ENCODE measurements at places on chromosomes 6 and 20. TPM values are rescaled to one million over a fixed set of nuclear protein-coding genes. Genes with fewer than 3 reads are reported as not detected.
A peak's percentile ranks its signal among the peaks of the same experiment; 100 is the strongest.

DNA sequence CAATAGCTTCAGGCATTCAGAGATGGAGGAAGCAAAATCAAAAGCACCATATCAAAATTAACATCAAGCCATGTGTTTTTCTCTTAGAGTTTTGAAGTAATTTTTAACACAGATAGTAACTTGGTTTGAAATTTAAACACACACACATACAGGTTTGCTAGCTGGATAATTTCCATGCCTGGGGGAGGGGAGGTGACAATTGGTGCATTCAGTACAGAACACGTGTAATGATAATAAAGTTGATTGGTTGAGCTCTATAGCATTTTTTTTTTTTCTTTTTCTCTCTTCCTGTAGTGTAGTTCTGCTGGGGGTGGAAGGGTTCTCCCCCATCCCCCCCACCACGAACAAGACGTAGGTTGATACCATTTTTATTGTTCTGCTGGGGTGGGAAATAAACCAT is 564.8 kb downstream of the LMBRD1 start:
- no peak for DNase-seq

GRCh38 chr6:45807311-45808041 is 208.2 kb downstream of the CLIC5 start:
- no peak for DNase-seq

DNA sequence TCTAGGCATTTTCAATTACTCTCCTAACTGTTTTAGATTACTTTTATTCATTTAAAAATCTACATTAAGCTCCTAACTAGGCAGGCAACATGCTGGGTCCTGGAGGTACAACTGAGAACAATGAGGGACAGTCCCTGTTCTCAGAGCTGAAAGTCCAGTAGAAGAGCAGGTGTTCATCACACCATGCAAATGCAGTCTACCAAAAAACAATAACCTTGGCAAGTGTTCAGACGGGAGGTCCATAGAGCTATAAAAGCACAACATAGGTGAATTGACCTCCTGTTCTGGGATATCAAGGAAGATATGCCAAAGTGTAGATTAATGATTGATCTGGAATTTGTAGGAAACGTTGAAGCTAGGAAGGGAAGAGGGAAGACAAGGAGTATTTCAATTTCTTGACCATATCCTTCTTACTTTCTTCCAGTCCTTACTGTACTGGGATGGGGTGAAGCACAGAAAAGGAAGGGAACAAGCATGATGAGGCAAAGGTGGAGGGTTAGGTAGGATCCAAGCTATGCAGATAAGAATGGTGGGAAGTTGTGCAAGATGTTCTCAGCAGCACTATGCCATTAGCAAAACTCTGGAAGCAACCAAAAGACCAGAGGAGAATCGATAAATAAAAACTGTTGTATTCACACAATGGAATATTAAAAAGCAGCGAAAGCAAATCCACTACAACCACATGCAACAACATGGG is 485.7 kb upstream of the JARID2 start:
- DNase-seq = no peak

- no peak for DNase-seq
These were observed 1.9 kb downstream of the FAM135A start for GRCh38 chr6:70415247-70415646.

DNA sequence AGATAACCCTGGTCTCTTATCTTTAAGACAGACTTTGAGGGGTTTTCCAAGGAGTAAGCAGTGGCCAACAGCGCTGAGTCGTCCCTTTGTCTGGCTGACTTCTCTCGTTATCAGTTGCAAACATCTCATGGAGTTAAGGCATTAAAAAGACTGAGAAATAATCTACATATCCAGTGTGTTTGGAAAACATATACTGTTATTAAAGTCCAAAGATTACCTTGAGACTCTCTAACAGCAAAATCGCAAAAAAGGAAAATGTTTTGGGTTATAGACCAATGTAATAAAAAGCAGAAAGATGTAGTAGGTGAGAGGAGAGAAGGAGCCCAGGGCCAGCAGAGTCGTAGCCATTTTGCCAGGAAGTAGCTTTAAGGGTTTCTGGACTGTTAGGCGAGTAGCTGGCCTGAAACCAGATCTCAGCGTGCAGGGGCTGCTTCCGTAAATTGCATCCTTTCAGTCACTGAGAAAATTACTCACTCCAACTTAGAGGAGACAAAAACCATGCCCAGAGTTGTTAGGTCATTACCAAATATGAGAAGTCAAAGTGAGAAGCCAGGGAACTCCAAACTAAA is 24.6 kb downstream of the MYLK4 start:
- DNase-seq = no peak

DNA sequence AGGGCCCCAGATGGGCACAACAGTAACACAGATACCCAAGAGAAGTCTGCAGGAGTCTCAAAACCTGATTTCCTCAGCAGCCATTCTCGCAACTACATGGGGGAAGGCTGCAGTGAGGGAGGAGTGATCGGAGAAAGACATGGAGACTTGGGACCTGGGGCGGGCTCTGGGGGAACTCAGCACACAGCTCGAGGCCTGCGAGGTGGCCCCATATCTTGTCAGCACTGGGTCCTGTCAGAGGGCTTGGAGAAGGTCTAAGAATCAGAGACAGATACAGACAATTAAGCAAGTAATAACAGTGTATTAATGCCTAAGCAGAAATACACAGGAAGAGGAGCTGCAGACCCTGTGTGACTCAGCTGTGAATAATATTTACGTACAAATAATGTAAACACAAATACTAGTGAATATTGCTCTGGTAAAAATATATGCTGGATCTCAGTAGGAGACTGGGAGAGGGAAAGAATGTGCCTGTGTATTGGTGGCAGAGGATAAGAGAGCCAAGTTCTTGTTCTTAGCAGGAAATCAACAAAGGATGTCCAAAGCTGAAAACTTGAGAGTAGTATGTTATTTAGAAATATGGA is 336.2 kb downstream of the ZFAND3 start:
- no peak for DNase-seq

GRCh38 chr6:24283043-24283985 is 74.5 kb downstream of the DCDC2 start:
- peak; percentile 65 for DNase-seq

The AGER gene
- total RNA-seq = 2.0 TPM
